Thoracic aorta (tissue), 2 donors: ENCODE measurements at places on chromosomes 4 and X. TPM values are rescaled to one million over a fixed set of nuclear protein-coding genes. Genes with fewer than 3 reads are reported as not detected.

The NAP1L5 gene
- total RNA-seq, result 6.2 TPM

The PRICKLE3 gene
- 21.4 TPM for total RNA-seq

DNA sequence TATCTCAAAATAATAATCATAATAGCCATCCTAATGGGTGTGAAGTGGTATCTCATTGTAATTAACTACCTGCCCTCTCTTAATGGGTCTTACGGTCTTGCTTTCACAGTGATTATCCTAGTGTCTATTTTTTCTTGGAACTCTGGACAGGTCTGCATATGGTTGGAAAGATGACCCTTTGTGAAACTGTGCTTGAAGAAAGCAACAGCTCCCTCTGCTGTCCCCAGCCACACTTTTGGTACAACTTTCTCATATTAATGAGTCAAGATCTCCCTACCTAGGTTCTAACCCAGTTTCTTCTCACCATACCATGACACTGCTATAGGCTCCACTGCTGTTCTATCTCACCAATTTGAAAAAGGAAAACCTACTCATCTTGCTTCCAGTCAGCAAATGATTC, 2.4 kb downstream of the TFDP3 start:
- H3K4me3 ChIP-seq, result no peak overlapping the region
- H3K36me3 ChIP-seq, result no peaks in the 10 kb centered on the region
- no peak overlapping the region for H3K27ac ChIP-seq
- no peaks in the 10 kb centered on the region for H3K27me3 ChIP-seq
- no peaks in the 10 kb centered on the region for H3K4me1 ChIP-seq
- DNase-seq, result no peak

GRCh38 chrX:110163488-110163887, 154.4 kb downstream of the AMMECR1 start:
- peaks cover 4% of the 10 kb centered on the region for H3K4me1 ChIP-seq
- H3K4me3 ChIP-seq, result no peak overlapping the region
- no peak overlapping the region for H3K27ac ChIP-seq
- H3K36me3 ChIP-seq, result no peaks in the 10 kb centered on the region
- no peak for DNase-seq

GRCh38 chr4:143369552-143369951, 32.9 kb downstream of the GAB1 start:
- H3K27me3 ChIP-seq, result no peaks in the 10 kb centered on the region
- H3K27ac ChIP-seq, result no peak overlapping the region
- no peak overlapping the region for H3K4me3 ChIP-seq
- no peaks in the 10 kb centered on the region for H3K36me3 ChIP-seq
- peaks cover 14% of the 10 kb centered on the region for H3K4me1 ChIP-seq
